ENCODE measurements at places on chromosomes 2 and 18. TPM values are rescaled to one million over a fixed set of nuclear protein-coding genes. Genes with fewer than 3 reads are reported as not detected.

Gene SLC30A3
- 0.03 TPM for total RNA-seq

Gene CFAP53
- total RNA-seq: 0.46 TPM

Gene STARD6
- not detected for total RNA-seq

Gene NAT8
- not detected for total RNA-seq

Gene TUBA4B
- total RNA-seq: not detected

Gene RAPGEF4
- total RNA-seq: 5.0 TPM

Gene MAPK4
- total RNA-seq: under 0.01 TPM

Gene IL18RAP
- total RNA-seq: not detected

Gene UGP2
- total RNA-seq: 109 TPM

Gene PAX3
- total RNA-seq: not detected

Gene ARHGAP25
- total RNA-seq: 0.10 TPM

Gene ZBTB14
- total RNA-seq: 7.8 TPM

Gene RBFA
- 23.1 TPM for total RNA-seq

Measured in smooth muscle cell of the pulmonary artery (primary cell).